ENCODE measurements at places on chromosomes 2 and 18. TPM values are rescaled to one million over a fixed set of nuclear protein-coding genes. Genes with fewer than 3 reads are reported as not detected.
A peak's percentile ranks its signal among the peaks of the same experiment; 100 is the strongest.

TMEM198 gene
- total RNA-seq: 4.8 TPM

ADCYAP1 gene
- not detected for total RNA-seq

UGT1A9 gene
- total RNA-seq: not detected

DNA sequence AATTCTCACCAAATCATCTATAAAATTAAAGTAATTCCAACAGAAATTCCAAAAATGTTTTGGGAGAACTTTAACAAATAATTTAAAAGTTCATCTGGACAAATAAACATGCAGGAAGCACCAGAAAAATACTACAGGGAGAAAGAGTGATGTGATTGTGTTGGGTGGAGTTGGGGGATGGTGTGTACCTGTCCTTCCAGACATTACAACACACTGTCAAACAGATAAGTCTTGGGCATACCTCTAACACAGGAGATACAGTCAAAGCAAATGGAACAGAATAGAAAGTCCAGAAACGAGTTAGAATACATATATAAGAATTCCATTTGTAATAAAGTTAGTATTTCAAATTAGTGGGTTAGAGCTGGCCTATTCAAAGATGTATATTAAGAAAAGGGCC is 22.6 kb downstream of the METTL8 start:
- no peak for DNase-seq

GRCh38 chr2:156333274-156333950 is 891 bp upstream of the NR4A2 start:
- DNase-seq: peak; percentile 18

Measured in activated T-cell treated with anti-CD3 and anti-CD28 coated beads, Interleukin-2, amount 50 U/mL, for 4 hours (primary cell).